ENCODE measurements at places on chromosomes 12 and 14.

- DNase-seq = peak; percentile 49
Measured at GRCh38 chr12:124786061-124786964, 77.4 kb downstream of the SCARB1 start.

DNA sequence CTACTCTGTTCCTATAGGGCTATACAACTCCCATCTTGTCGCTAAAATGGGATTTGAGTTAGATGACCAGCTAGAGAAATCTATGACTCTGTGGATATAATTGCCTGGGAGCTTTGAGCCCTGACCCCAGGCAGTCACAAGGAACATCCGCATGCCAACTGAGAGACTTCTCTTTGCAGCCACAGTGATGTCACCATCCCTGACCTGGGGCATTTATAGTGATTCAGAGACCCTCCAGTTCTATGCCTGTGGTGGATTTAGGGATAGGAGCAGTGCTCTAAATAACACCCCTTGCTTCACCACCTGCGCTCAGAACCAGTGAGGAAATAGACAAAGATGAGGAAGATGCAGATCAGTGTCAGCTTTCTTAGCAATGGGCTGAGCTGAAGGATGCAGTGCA lies 86.2 kb downstream of the RIN3 start:
- DNase-seq = no peak

- no peak for DNase-seq
Measured at GRCh38 chr14:96754162-96754844, 42.9 kb upstream of the VRK1 start.

- no peak for DNase-seq
Measured at GRCh38 chr12:111451649-111452129, 46.0 kb downstream of the SH2B3 start.

GRCh38 chr14:41280745-41281144 lies 325.9 kb upstream of the LRFN5 start:
- DNase-seq = no peak
